ENCODE measurements at places on chromosomes 7 and 10.

DNA sequence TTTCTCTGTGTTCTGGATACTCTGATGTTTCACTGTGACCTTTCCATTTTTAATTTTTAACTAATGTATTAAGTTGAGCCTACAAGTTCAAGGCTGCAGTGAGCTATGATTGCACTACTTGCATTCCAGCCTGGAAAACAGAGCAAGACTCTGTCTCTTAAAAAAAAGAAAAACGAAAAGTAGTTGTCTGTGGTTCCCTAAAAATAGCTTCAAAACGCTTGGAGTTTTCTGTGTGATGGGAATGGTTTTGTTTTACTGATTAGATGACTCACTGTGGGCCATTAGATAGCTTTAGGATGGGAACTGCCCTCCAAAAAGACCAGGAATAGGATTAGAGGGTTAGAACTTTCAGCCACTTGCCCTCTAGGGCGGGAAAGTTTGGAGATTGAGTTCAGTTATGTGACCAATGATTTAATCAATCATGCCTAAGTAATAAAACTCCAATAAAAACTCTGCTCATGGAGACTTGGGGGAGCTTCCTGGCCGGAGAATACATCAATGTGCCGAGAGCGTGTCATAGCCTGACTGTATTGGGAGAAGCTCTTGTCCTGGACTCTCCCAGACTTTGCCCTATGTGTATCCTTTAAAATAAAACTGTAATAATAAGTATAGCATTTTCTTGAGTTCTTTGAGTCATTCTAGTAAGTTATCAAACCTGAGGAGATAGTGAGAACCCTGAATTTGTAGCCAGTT lies 147.1 kb downstream of the LYZL1 start:
- DNase-seq = no peak

GRCh38 chr7:134527979-134528371 lies 608 bp downstream of the AKR1B10 start:
- DNase-seq = no peak

GRCh38 chr10:76085817-76086167 lies 654.4 kb downstream of the LRMDA start:
- DNase-seq = no peak

- DNase-seq = no peak
Observed at GRCh38 chr10:8617792-8618191, 563.3 kb downstream of the GATA3 start.

- DNase-seq = no peak
Observed at GRCh38 chr7:27677912-27678612, 15.4 kb upstream of the HIBADH start.

GRCh38 chr10:7956508-7956907 lies 98.0 kb upstream of the GATA3 start:
- DNase-seq = no peak

GRCh38 chr10:114031073-114031972 lies 12.3 kb upstream of the ADRB1 start:
- no peak for DNase-seq

GRCh38 chr7:27685893-27686292 lies 23.2 kb upstream of the HIBADH start:
- DNase-seq = no peak

- DNase-seq = no peak
Observed at GRCh38 chr10:132294561-132295318, 13.0 kb downstream of the STK32C start.

GRCh38 chr10:75469006-75469616 lies 37.7 kb downstream of the LRMDA start:
- no peak for DNase-seq

DNA sequence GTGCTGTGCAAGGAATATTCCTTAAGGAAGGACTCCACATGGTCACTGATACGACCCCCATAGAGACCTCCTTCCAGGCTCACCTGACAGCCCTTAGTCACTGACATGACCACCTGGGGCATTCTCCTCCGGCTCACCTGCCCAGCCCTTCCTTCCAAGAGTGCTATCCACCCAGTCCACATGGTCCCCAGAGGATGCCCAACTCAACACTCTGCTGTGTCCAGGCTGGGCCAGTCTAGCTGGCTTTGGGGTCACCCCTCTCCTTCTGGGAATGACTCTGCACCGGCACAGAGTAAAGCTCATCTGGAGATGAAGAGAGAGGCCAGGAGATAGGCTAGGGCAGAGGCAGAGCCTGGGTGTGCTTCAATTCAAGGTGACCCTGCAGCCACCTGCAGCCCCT lies 300.8 kb downstream of the TNS3 start:
- no peak for DNase-seq

DNA sequence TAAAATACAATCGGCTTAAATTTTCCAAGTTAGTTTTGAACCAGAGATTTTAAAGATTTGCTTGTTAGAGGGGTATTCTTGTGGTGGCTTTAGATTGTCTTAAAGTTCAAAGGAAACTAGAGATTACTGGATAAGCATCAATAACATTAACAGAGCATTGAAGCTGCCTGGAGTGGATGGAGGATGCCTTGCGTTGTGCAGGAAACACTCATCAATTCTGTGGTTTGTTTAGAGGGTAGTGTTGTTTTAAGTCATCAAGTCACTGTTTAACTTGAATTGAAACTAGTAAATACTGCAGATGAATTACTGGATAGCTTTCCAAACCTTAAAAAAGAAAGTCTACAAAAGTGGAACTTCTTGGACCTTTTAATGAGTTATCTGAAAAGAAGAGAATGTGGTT lies 218.6 kb downstream of the CELF2 start:
- no peak for DNase-seq

DNA sequence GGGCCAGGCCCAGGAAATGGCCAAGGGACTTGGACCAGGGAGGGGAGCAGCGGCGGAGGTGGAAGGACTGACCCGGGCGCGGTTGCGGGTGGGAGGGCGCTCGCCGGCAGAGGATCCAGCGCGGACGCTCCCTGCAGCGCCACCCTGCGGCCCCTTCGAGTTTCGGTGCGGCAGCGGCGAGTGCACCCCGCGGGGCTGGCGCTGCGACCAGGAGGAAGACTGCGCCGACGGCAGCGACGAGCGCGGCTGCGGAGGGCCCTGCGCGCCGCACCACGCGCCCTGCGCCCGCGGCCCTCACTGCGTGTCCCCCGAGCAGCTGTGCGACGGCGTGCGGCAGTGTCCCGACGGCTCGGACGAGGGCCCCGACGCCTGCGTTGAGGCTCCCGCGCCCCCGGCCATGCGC lies 16.8 kb upstream of the ZNF467 start:
- peak; percentile 19 for DNase-seq

DNA sequence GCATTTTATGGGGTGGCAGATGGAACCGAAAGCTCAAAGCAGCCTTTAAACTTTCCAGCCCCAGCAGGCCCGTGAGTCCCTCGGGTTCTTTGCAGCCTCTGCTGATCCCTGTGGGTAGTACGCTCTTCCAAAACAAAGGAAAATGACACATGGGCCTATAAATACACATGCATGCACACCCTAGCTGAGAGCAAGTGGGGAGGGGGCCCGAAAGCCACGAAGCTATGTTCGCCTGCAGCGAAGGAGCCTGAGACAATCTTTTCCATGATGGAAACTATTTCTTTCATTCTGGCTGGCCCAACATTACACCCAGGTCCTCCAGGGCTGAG lies 32.2 kb downstream of the CALML5 start:
- DNase-seq = no peak

All from stimulated activated CD4-positive, alpha-beta T cell treated with anti-CD3 and anti-CD28 coated beads, TNF-alpha, amount 100 ng/mL, for 1 hour (primary cell).